ENCODE measurements at places on chromosomes 1 and 21.

DNA sequence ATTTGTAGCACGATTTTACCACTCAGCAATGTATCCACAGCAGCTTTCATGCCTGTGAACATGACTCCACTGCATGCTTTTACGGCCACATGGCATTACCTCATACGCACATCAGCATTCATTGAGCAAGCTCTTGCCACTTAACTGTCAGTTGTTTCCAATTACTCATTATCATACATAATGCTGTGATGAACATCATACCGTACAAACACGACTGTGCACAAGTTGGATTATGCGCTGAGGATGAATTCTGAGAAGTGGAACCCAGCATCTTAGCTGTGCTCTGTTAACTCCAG is 9.6 kb downstream of the UMODL1 start:
- peaks cover 1% of the 10 kb centered on the region for H3K4me1 ChIP-seq
- peaks cover 25% of the 10 kb centered on the region for H3K27me3 ChIP-seq
- peaks cover 2% of the 10 kb centered on the region for H3K36me3 ChIP-seq
- H3K4me3 ChIP-seq, result no peak overlapping the region
- no peak overlapping the region for H3K27ac ChIP-seq

DNA sequence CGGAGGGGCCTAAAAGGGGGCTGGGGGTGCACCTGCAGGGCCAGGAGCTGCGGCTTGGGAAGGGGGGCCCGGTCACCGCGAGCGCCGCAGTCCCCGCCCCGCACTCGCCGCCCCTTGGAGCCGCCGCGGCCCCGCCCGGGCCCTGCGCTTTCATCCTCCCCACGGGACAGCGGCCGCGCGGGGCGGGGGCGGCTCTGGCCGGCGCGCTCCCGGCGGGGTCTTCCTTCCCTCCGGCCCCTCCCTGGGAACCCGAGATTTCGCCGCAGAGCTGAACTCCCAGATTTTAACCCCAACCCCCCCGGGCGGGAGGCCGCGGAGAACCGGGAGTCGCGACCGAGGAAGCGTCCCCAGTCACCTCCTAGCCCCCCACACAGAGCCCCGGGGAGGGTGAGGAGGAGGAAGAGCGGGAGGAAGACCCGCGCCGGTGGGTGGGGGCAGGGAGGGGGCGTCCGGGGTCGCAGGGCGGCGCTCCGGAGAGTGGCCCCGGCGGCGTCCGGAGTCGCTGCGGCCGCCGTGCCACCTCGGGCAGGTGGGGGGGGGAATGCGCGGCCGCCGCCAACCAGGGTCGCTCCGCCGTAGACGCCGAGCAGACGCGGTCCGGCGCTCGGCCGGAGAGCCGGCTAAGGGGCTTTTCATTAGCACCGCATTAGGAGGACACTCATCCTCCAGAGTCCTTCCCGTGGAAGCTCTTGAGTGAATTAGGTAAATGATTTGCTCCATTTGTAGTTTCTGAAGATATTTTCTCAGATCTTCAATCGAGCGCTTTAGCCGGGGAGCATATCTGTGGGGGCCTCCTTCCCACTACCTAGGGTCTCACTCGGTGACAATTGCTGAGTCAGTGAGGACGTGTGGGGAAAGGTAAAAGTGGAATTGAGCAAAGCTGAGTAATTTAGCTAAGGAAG is 31.6 kb upstream of the NFIA start:
- H3K27me3 ChIP-seq, result peaks cover 26% of the 10 kb centered on the region
- no peak for DNase-seq
- peaks cover 21% of the 10 kb centered on the region for H3K4me1 ChIP-seq
- H3K36me3 ChIP-seq, result peaks cover 3% of the 10 kb centered on the region
- peak overlapping the region; percentile 35 for H3K27ac ChIP-seq

GRCh38 chr1:167789501-167789900 is 67.7 kb downstream of the MPZL1 start:
- no peaks in the 10 kb centered on the region for H3K4me1 ChIP-seq
- H3K4me3 ChIP-seq, result no peak overlapping the region
- no peak for DNase-seq
- no peaks in the 10 kb centered on the region for H3K27me3 ChIP-seq

GRCh38 chr1:32201011-32201855 is 838 bp downstream of the CCDC28B start:
- H3K4me1 ChIP-seq, result peaks cover 57% of the 10 kb centered on the region
- no peaks in the 10 kb centered on the region for H3K27me3 ChIP-seq
- DNase-seq, result peak; percentile 63
- H3K27ac ChIP-seq, result peak overlapping the region; percentile 94

- peaks cover 47% of the 10 kb centered on the region for H3K27me3 ChIP-seq
- DNase-seq, result no peak
- H3K27ac ChIP-seq, result no peak overlapping the region
- H3K4me3 ChIP-seq, result no peak overlapping the region
Observed at GRCh38 chr21:32056791-32057190, 184.0 kb downstream of the HUNK start.

DNA sequence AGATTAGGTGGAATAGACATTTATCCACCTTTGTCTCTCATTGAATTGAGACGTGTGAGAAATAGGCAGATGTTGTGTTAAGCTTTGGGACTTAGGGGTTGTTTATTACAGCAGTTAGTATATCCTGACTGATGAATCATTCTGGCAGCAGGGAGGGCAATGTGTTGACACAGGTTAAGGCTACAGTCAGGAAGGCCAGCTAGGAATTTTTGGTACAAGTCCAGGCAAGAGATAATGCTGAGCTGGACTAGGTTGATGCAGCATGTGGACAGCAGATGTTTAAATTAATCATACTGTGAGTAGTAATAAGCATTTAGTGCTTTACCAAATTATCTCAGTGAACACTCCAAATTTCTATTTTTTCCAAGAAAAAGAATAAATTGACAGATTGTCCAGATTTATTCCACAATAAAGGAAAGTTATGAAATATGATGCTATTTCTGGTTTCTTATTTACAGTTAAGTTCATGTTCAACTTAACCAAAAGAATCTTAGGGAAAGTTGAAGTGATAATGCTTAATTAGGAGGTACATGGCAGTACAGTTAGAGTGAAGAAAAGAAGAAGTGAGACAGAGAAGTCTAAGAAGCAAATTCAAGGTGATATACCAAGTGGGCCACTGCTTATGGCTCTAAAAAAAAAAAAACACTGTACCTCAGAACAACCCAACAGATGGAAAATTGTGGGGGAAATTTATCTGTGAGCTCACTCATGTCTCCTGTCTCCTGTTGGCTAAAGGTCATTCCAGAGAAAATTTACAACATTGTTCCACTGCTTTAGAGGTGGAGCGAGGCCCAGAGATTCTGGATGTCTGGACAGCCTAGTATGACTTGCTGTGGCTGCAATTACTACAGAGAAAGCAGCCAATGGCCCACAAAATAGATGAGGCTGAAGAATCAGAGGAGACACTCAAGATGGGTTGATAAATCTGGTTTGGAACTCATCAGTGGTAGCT is 102.7 kb upstream of the C21orf91 start:
- no peak overlapping the region for H3K27ac ChIP-seq
- DNase-seq, result no peak
- no peak overlapping the region for H3K4me3 ChIP-seq
- H3K27me3 ChIP-seq, result no peaks in the 10 kb centered on the region
- H3K36me3 ChIP-seq, result peaks cover 5% of the 10 kb centered on the region

GRCh38 chr1:162081316-162081715 is 11.8 kb downstream of the NOS1AP start:
- no peaks in the 10 kb centered on the region for H3K4me1 ChIP-seq
- no peak overlapping the region for H3K4me3 ChIP-seq
- no peak overlapping the region for H3K27ac ChIP-seq
- no peaks in the 10 kb centered on the region for H3K36me3 ChIP-seq

DNA sequence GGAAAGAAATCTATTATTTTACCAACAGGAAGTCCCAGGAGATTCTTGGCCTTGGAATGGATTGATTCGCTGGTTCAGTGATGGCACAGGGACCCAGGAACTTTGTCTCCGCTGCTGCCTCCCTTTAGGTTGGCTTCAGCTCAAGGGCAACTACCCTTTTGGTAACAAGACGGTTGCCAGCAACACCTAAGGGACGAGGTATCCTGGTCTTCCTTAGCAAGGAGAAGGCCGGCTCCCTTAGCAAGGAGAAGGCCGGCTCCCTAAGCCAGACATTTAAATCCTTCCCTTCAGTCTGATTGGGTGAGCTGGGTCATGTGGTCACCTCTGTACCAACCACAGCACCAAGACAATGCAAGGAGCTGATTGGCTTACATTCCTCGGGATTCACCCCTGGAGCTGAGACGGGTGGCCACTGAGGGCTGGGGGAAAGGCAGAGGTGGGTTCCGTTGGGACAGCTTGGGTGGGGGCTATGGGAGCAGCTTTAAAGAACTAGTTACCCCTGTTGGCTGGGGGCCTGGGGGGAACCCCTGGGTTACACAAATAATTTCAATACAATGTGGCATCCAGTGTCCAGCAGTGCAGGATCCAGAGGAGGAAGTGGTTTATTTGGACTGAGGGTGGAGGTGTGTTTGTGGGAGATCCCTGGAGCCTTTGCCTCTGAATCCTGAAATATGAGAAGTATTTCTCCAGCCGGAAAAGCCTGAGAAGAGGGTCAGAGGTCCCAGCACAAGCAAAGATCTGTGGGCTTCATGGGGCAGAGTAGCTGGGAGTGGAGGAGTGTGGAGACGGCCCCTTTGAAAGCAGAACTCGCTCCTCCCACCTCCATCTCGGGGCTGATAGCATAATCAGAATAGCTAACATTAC is 20.7 kb upstream of the CLIC4 start:
- H3K4me3 ChIP-seq, result no peak overlapping the region
- no peak overlapping the region for H3K27ac ChIP-seq
- peaks cover 16% of the 10 kb centered on the region for H3K27me3 ChIP-seq
- no peak for DNase-seq

- peak overlapping the region; percentile 71 for H3K27ac ChIP-seq
- DNase-seq, result peak; percentile 59
- H3K27me3 ChIP-seq, result no peaks in the 10 kb centered on the region
Observed at GRCh38 chr21:44911384-44912157, 9.1 kb downstream of the ITGB2 start.

- H3K27me3 ChIP-seq, result peaks cover 72% of the 10 kb centered on the region
- no peak within 1 kb of the TSS for H3K27ac ChIP-seq
- H3K4me3 ChIP-seq, result peak within 1 kb of the TSS; percentile 80
- H3K36me3 ChIP-seq, result no peaks in the 10 kb centered on the region
- H3K4me1 ChIP-seq, result peaks cover 14% of the 10 kb centered on the region
- DNase-seq, result no peak
Observed at GRCh38 chr21:33069994-33070743, at the start of gene OLIG1. Gene OLIG1, plus strand, starts transcription at chr21:33070141. Its CDS starts 106 bp downstream, at chr21:33070247.

GRCh38 chr1:109495738-109496137 is 1.8 kb downstream of the CYB561D1 start:
- H3K4me3 ChIP-seq, result peak overlapping the region; percentile 68
- peaks cover 29% of the 10 kb centered on the region for H3K36me3 ChIP-seq
- peaks cover 40% of the 10 kb centered on the region for H3K4me1 ChIP-seq
- DNase-seq, result no peak
- peak overlapping the region; percentile 86 for H3K27ac ChIP-seq
- H3K27me3 ChIP-seq, result no peaks in the 10 kb centered on the region

- DNase-seq, result no peak
- peaks cover 14% of the 10 kb centered on the region for H3K4me1 ChIP-seq
- H3K36me3 ChIP-seq, result peaks cover 15% of the 10 kb centered on the region
- no peak overlapping the region for H3K4me3 ChIP-seq
- H3K27ac ChIP-seq, result peak overlapping the region; percentile 29
- no peaks in the 10 kb centered on the region for H3K27me3 ChIP-seq
Observed at GRCh38 chr1:21313886-21314721, 23.8 kb upstream of the ECE1 start.
